ENCODE measurements at places on chromosomes 1 and 21. TPM values are rescaled to one million over a fixed set of nuclear protein-coding genes. Genes with fewer than 3 reads are reported as not detected.

Gene C1orf87
- not detected for total RNA-seq

Gene KMO
- not detected for total RNA-seq

Gene SLC16A4
- 0.17 TPM for total RNA-seq

Gene SV2A
- total RNA-seq: 2.6 TPM

Gene CASQ2
- total RNA-seq: not detected

Gene ADAMTS5
- 2.9 TPM for total RNA-seq

Gene AHCTF1
- total RNA-seq: 32.1 TPM

Gene ZNF683
- total RNA-seq: not detected

Gene LAMC1
- 312 TPM for total RNA-seq

Gene KCND3
- total RNA-seq: 0.09 TPM

Gene ADORA3
- total RNA-seq: not detected

Gene GJC2
- total RNA-seq: 6.5 TPM

Gene OLIG1
- not detected for total RNA-seq

Gene MAP7D1
- 38.0 TPM for total RNA-seq

Gene PRCC
- 9.6 TPM for total RNA-seq

Gene ACKR1
- total RNA-seq: not detected

Gene DYNLT4
- 0.26 TPM for total RNA-seq

Gene CNKSR1
- total RNA-seq: not detected

Gene TTC3
- total RNA-seq: 139 TPM

Gene MATN1
- not detected for total RNA-seq

Gene SERTAD4
- 0.11 TPM for total RNA-seq

Gene PLK3
- total RNA-seq: 13.4 TPM

Gene LDLRAD1
- not detected for total RNA-seq

Gene RPAP2
- total RNA-seq: 3.3 TPM

Gene BLACAT1
- total RNA-seq: not detected

Gene FCER1G
- 0.17 TPM for total RNA-seq

Gene ITLN2
- total RNA-seq: not detected

Gene FCN3
- not detected for total RNA-seq

Gene RXRG
- not detected for total RNA-seq

Gene SH3D21
- 0.65 TPM for total RNA-seq

Gene MPZ
- 1.7 TPM for total RNA-seq

Gene LCE1C
- total RNA-seq: not detected

Gene HOOK1
- under 0.01 TPM for total RNA-seq

Gene JAM2
- total RNA-seq: not detected

Gene NBPF4
- total RNA-seq: not detected

Gene TESK2
- total RNA-seq: 5.3 TPM

Gene CLCA1
- not detected for total RNA-seq

Gene NTMT2
- total RNA-seq: not detected

Gene ABCG1
- 186 TPM for total RNA-seq

Gene MYBPH
- total RNA-seq: not detected

Gene TNFAIP8L2
- total RNA-seq: 0.11 TPM

Gene IL12RB2
- total RNA-seq: 0.11 TPM

Gene LCE4A
- not detected for total RNA-seq

Gene MPZL1
- 138 TPM for total RNA-seq

Gene MAGI3
- 10.5 TPM for total RNA-seq

Gene TPTE
- not detected for total RNA-seq

Gene NSUN4
- 22.5 TPM for total RNA-seq

Gene B3GALT2
- 2.2 TPM for total RNA-seq

Gene NPR1
- total RNA-seq: 32.7 TPM

Gene MSTO1
- 13.7 TPM for total RNA-seq

Gene SMIM1
- 0.17 TPM for total RNA-seq

Gene MAN1A2
- 44.4 TPM for total RNA-seq

Gene NOS1AP
- under 0.01 TPM for total RNA-seq

Gene EVI5
- 24.6 TPM for total RNA-seq

Gene S100A1
- total RNA-seq: not detected

Gene CFAP107
- not detected for total RNA-seq

Gene MYOM3
- total RNA-seq: not detected
